ENCODE measurements at places on chromosomes 2 and 18.

- DNase-seq, result no peak
Measured at GRCh38 chr2:123738643-123739042, 286.4 kb upstream of the CNTNAP5 start.

GRCh38 chr2:67658820-67659219, 261.7 kb downstream of the ETAA1 start:
- DNase-seq, result no peak

- no peak for DNase-seq
Measured at GRCh38 chr2:10530607-10531239, 82.6 kb upstream of the ODC1 start.

- no peak for DNase-seq
Measured at GRCh38 chr2:234195516-234195915, 145.0 kb downstream of the SPP2 start.

DNA sequence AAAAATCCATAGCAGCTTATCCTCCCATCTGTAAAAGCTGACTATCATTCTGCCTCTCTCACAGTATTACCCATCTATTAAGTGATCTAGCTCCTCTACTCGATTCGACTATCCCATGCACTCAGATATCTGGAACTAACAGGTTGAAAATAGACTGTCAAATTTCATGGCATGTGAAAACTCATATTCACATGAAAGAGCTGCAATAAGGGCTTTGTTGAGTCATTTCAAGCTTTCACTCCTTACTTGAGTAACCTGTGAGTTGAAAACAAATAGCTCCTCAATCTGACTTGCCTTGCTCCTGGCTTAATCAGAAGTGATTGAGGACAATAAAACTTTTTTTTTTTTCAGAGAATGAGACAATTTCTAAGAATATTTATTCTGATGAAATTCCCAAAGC, 192.4 kb upstream of the ERBB4 start:
- DNase-seq, result no peak

- DNase-seq, result peak; percentile 59
Measured at GRCh38 chr18:76491473-76491775, 3.6 kb downstream of the ZNF516 start.

- DNase-seq, result no peak
Measured at GRCh38 chr18:36308711-36309435, 11.4 kb downstream of the FHOD3 start.

DNA sequence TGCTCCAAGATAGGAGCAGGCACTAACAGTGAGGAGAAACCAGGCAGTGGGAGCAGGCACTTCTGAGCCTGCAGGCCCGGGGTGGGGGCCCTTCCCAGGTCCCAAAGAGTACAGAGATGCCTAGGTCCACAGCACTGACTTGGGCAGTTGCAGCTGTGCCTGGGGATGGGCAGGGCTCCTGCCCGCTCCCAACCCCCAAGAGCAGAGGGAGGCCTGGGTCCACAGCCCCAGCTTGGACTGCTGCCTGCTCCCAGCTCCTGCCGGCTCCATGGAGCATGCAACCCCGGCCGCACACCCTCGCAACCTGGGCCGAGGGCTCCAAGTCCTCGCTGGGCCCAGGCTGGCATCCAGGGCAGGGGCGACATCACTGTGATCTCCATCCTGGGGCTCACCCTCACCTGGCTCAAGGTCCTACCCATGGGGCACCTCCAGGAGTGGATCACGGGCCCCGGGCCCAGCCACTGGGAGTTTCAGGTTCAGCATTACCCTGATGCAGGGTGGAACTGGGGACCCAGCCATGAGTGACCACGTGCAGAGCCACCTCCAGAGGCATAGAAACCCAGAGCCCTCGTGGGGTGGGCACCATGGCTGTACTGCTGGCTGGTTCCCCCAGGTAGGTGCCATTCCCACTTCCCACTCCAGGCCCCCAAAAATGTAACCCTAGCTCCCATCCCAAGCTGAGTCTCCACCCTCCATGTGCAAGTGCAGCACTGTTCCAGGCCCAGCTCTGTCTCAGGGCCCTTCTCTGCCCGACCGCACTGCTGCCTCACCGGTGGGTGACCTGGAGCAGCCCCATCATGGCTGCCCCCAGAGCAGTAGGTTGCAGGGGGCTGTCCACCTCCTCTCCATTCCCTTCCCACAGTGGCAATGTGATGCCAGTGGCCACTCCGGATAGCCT, 325.6 kb downstream of the NR4A2 start:
- no peak for DNase-seq

- peak; percentile 78 for DNase-seq
Measured at GRCh38 chr18:45722899-45723298, 1.1 kb upstream of the SLC14A1 start.

DNA sequence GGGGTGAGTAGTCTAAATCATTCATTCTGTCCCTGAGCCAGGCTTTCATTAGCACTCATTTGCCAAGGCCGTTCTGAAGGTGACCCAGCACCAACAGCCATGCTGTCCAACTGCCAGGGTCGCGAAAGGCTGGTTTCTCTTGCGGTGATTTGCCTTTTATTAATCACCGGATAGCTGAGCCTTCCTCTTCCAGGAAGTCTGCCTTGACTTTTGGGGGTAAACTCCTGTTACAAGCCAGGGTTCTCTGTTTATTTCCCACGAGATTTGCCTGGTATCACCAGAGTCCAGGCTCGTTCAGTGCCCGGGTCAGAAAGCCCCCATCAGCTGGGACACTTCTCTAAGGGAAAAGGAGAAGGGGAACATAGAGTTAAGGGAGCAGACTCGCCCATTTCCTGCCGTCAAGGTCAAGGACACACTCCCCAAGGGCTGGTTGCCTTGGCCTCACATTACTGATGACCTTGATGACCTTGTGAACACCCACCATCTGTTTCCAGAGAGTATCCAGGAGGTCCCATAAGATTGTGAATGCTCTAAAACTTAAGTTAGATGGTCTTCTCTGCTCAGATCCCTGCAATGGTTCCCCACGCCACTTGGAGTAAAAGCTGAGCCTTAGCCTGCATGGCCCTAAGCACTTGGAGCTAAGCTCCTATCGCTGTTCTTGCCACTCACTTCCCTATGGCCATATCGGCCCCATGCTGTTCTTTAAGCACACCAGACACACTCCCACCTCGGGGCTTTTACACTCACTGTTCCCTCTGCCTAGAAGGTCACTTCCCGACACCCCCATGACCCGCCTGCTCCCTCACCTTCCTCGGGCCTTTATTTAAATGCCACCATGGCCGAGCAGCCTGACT, 118.0 kb upstream of the STPG4 start:
- DNase-seq, result no peak

- DNase-seq, result no peak
Measured at GRCh38 chr2:159963700-159964099, 98.7 kb downstream of the PLA2R1 start.

GRCh38 chr2:134143568-134143967, 110.3 kb upstream of the MGAT5 start:
- no peak for DNase-seq

GRCh38 chr2:237628247-237629187, 1.1 kb downstream of the LRRFIP1 start:
- DNase-seq, result no peak

DNA sequence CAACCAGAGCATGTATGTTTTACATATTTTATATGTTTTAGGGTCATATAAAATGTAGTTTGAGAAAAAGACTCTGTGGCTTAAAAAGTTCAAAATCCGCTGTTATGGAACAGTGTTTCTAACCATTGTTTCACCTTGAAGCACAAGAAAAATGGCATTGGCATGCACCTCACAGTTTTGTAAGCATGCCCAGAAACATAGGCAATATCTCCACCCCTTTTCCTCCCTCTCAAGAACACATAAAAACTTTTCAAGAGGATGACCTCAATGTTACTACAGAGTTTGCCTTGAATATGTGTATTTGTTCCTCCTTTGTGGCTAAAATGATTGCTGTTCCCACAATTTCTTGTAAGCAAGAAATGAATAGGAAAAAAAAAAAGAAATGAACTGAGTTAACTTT, 29.3 kb upstream of the SLC40A1 start:
- DNase-seq, result peak; percentile 39

DNA sequence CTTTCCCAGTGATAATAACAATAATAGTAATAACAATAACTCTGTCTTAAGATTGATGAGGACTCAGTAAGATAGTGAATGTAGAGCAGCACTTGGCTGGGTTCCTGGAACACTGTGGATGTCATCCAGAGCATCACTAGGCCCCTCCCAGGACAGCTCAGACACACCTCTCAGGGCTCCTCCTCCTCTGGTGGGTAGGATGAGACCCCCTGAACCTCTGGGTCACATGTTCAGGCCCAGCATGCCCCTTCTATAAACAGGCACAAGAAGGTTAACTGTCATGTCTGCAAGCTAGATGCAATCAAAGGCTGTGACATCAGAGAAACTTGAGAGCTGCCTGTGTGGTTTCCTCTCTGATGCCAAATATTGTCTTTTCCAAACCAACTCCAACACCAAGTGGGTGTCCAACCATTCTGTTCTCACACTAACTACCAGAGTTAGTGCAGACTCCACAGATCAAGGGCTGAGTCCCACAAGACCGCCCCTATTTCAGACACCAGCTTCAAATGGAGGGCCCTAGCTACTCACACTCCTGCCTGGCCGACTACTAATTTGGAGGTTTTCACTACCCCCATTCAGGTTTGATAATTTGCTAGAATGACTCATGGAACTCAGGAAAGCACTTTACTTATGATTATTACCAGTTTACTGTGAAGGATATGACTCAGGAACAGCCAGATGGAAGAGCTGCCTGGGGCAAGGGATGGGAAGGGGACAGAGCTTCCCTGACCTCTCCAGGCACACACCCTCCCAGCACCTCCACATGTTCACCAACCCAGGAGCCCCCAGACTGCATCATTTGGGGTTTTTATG, 46.4 kb upstream of the BZW1 start:
- peak; percentile 94 for DNase-seq

GRCh38 chr2:221610255-221610654, 38.2 kb upstream of the EPHA4 start:
- no peak for DNase-seq
